A375 (cell line): ENCODE measurements at places on chromosomes 6 and 20. TPM values are rescaled to one million over a fixed set of nuclear protein-coding genes. Genes with fewer than 3 reads are reported as not detected.

The OR2B6 gene
- not detected in 2 replicates for total RNA-seq

The DEFB116 gene
- not detected in 2 replicates for total RNA-seq

The DHX16 gene
- 41.0 and 53.8 TPM in 2 replicates for total RNA-seq

The ADGRF5 gene
- total RNA-seq = 0.05 TPM in 1 of 2 replicates, not detected in the other
